Pancreas (tissue), 10 donors: ENCODE measurements at places on chromosomes 5 and 9. TPM values are rescaled to one million over a fixed set of nuclear protein-coding genes. Genes with fewer than 3 reads are reported as not detected.

DNA sequence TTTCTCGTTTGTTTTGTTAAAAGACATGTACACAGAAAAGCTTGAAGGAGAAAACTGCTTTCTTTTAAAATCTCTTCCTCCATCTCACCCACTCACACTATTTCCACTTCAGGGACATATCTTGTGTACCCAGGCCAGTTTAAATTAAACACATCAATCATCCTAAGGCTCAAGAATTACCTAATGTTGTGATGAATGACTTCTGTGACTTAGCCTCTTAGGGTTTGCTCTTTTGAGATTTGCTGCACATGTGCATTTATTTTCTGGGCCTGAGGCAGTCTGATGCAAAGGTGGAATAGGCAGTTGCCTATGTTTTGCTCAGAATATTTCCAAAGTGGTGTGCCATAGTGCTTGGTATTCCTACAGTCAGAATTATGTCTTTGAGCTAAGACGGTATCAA, 439.9 kb upstream of the CHD1 start:
- no peak for DNase-seq

- DNase-seq: no peak
Observed at GRCh38 chr9:127131871-127132270, 9.4 kb upstream of the ANGPTL2 start.

PCDHGB2 gene
- 2.6 TPM for total RNA-seq

DNA sequence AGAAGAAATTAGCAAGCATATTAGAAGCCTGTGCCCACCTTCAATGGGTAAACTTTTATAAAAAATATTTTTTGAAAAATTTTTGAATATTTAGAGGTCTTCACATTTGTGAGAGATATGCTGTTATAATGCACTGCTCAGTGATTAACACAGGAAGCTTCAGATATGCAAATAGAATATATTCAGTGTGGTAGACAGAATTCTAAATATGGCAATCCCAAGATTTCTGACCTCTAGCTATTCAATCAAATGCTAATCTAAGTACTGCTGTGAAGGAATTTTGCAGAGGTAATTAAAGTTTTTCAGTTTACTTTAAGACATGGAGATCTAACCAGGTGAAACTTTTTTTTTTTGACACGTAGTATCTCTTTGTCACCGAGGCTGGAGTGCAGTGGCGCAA, 103.5 kb downstream of the ADAMTS19 start:
- DNase-seq: no peak

DNA sequence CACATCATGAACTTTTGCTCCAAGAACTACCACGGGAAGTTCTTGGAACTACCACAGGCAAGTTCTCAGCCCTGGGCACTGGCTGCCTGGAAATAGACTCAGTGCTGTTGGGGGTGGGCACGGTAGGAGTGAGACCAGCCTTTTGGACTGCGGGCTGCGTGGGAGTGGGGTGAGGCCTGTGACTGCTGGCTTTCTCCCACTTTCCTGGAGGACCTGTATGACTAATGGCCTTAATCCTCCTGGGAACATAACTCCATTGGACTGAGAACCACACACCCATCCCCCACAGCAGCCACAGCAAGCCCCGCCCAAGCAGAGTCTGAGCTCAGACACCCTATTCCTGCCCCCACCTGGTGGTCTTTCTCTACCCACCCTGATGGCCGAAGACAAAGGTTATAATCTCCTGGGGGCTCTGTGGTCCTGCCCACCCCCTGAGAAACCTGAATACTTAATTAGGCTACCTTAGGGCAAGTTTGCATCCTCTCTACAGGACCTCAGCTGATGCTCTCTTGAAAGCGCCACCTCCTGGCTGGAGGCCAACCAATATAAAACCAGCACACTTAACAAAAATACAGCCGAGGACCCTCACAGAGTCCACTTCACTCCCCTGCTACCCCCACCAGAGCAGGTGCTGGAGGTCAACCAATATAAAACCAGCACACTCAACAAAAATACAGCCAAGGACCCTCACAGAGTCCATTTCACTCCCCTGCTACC, 112.6 kb downstream of the CACNA1B start:
- DNase-seq: no peak

GRCh38 chr9:111582888-111583287, 16.6 kb downstream of the PTGR1 start:
- DNase-seq: no peak

DNA sequence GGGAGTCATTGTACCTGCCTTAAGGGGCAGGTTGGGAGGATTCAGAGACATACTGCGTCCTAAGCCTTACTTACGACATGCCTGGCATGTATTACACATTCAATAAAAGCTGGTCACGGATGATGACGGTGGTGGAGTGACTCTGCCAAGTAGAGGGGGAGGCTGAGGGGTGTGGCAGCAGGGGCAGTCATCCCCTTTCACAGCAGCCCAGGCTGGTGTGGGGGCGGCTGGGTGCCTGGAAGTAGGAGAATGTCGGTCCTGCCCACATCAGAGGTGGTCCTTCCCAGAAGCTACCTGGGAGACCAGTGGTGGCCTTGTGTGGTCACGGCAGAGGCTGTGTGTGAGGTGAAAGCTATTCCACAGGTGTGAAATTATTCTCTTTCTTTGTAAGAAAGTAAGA, 8.9 kb downstream of the ZBTB34 start:
- no peak for DNase-seq

PLCXD3 gene
- total RNA-seq: 1.1 TPM
